ENCODE measurements at places on chromosomes 16 and 17.

DNA sequence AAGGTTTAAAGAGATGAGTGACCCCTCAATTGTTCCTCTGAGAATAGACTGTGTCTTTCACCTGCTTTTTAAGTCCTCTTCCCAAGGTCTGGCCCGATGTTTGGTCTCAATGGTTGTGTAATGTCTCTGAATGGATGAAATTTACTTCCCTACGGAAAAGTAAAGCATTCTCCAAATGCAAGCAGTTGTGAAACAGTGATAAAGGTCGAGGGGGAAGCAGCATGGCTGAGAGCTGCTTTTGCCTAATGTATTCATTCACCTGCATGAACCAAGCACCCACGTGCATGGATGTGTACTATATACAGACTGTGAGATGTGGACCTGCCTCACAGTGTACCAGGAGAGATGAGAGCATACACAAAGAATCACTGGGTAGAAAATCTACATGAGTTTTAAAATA lies 11.4 kb downstream of the MRPS23 start:
- no peak for DNase-seq

GRCh38 chr17:72657467-72658317 lies 434.8 kb downstream of the SLC39A11 start:
- no peak for DNase-seq

- DNase-seq = no peak
Observed at GRCh38 chr17:81927152-81927652, 333 bp downstream of the MAFG start.

DNA sequence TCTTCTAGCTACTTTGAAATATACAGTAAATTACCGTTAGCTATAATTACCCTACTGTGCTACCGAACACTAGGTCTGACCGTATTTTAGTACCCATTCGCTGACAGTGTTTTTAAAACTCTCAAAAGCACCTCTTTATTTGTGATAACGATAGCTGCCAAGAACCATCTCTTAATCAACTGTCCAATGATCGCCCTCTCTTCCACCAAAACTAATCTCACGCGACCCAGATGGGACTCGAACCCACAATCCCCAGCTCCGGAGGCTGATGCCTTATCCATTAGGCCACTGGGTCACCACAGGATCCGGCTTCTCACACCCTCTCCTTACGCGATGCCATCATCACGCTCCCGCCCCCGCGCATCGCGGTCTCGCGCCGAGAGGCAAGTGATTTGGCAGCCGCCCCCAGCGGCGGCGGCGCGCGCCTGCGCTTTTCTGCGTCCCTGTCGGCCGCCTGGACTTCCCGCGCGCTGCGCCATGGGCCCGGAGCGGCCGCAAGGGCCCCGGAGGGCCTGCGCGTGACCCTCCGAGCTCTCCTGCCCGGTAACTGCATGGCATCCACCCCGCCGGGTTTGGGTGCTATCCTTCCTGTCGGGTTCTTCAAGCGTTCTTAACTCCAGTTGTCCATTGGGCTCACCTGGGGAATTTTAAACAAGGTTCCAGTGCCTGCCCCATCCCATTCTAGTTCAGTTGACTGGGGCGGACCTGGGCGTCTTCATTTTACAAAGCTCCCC lies 15.7 kb upstream of the KPNA2 start:
- no peak for DNase-seq

DNA sequence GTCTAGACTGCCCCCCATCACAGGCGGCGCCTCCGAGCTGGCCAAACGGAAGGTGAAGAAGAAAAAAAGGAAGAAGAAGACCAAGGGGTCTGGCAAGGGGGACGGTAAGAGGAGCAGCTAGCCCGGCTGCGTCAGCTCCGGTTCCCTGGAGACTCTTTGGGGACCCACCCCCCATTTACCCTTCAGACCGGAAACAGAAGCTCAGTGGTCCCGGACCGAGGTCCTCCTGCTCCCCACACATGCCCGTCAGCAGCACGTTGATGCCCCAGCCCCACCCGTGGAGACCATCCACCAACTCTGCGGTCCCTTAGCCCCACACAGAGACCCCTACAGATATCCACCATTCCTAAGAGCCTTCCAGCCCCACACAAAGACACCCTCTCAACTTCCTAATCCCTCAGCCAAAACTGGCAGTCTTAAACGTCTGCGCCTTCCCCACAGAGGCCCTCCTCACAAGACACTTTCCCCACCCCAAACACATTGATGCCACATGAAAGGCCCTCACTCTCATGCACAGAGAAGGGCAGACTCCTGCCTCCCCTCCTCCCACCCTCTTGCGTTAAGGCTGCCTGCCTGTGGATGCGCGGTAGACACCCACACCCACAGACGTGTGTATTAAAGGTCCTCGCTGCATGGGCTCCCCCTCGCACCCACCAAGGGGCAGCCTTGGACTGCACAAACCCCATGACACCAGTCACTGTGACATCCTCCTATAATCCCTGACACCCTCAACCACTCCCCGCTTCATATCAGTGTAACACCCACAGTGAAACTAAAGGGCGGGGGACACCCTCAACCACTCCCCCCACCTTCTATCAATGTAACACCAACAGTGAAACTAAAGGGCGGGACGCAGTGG lies 58.2 kb upstream of the RPH3AL start:
- no peak for DNase-seq

DNA sequence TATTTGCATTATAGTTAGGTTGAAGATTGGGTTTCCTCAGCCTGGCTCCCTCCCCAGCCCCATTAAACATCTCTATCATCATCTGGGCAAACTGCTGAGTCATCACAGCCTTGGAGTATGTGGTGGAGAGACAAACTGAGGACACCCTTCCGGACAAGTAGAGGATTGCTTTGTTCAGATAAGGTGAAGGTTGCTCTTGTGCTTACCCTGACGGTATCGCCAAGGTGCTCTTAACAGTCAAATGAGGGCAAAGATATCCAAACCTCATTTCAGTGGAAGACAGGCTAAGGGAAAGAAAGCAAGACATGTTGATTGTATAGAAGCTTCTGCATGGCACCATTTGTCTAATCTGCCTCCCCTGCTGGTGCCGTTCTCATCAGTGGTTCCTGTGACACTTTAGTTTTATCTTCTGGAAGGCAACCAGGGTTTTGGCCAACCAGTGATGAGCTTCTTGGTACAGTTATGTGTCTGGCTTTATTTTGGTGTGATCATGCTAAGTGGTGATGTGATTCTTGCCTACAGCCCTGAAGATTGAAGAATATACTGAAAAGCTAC lies 56.9 kb upstream of the LGALS9 start:
- no peak for DNase-seq

GRCh38 chr17:69269131-69269998 lies 40.7 kb upstream of the ABCA10 start:
- no peak for DNase-seq

- no peak for DNase-seq
Observed at GRCh38 chr17:5694551-5694950, 110.2 kb upstream of the NLRP1 start.

- no peak for DNase-seq
Observed at GRCh38 chr17:28720247-28720996, 637 bp downstream of the RPL23A start.

GRCh38 chr16:83568345-83568744 lies 239.4 kb upstream of the HSBP1 start:
- DNase-seq = no peak

DNA sequence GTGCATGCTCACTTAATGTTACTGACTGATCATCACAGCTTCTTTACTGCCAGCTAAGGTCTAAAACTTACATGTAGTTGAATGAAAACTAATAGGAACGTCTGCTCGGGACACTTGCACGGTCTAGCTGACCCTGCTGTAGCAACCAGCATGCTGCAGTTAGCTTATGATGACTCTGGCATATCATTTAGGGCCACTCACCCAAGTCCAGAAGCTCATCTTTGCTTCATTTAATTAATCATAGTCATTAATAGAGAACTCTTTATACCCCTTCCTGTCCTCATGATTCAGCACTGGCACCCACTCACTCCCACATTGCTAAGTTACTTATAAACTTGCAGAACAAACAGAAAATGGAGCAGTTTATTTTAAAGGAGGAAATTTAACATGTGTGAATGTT lies 136.3 kb downstream of the NLK start:
- no peak for DNase-seq

- no peak for DNase-seq
Observed at GRCh38 chr16:9437115-9437514, 345.7 kb downstream of the HAPSTR1 start.

- DNase-seq = peak; percentile 67
Observed at GRCh38 chr16:50888486-50889261, 146.8 kb downstream of the CYLD start.

- no peak for DNase-seq
Observed at GRCh38 chr17:6059406-6059805, 10.8 kb upstream of the WSCD1 start.

DNA sequence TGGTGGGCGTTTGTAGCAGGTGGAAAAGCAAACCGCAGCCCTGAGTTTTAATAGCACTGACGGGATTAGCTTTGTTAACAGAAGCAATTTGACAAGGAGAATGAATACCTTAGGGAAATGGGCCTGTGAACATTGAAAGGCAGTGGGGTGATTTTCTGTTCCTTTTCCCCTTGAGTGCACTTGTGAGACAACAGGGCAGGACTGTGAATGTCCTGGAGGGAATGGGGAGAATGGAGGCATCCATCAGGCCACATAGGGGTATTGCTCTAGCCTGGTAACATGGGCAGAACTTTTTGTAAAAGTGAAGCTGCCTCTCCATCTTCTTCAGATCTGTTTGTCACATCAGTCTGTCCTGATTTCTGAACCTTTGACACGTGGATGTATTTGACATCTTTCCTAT lies 26.2 kb downstream of the USP43 start:
- no peak for DNase-seq

GRCh38 chr17:38336838-38337237 lies 6.9 kb downstream of the GPR179 start:
- DNase-seq = no peak

Measured in vagina (tissue), 2 donors.